Daoy (cell line): ENCODE measurements at places on chromosomes 5 and 9. TPM values are rescaled to one million over a fixed set of nuclear protein-coding genes. Genes with fewer than 3 reads are reported as not detected.

IL5 gene
- not detected in 2 replicates for total RNA-seq

MYOZ3 gene
- total RNA-seq: 0.09 TPM in 1 of 2 replicates, not detected in the other

SOWAHA gene
- total RNA-seq: 0.42 TPM in 1 of 2 replicates, not detected in the other

MYOT gene
- not detected in 2 replicates for total RNA-seq

GABBR2 gene
- 0.74 and 1.5 TPM in 2 replicates for total RNA-seq

OGN gene
- total RNA-seq: not detected in 2 replicates

FOXI1 gene
- not detected in 2 replicates for total RNA-seq

BTNL8 gene
- not detected in 2 replicates for total RNA-seq

DNA sequence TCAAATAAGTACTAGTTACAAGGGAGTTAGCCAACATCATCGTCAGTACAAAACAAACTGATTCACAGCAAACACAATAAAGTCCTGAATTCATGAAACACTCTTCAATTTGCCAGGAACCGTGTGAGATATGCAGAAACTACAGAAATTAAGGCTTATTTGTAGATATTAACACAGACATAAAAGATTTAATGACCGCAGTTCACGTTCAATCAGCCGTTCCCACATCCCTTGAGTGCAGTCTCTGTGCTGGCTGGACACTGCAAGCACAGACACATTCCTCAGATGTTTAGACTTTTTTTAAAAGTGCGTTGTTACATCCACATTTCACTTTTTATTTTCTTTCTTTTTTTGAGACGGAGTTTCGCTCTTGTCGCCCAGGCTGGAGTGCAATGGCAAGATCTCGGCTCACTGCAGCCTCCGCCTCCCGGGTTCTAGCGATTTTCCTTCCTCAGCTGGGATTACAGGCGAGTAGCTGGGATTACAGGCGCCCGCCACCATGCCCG lies 566 bp upstream of the CEP78 start:
- DNase-seq: peak; percentile 18

DNA sequence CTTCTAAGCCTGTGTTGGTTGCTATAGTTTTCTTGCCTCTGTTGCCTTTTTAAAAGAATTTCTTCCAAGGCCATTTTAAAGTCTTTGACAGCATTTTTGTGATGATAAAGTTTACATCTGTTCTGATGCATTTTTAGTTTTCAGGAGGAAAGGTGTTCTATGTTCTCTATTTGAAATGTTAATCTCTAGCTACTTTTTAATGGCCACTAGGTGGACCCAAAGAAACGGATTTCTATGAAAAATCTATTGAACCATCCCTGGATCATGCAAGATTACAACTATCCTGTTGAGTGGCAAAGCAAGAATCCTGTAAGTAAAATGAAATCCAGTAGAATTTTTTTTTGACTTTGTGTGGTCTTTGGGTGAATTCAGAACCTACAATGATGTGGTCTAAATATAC lies 60.2 kb downstream of the MELK start:
- DNase-seq: peak; percentile 8

GRCh38 chr9:29144476-29144875 lies 1571.2 kb upstream of the C9orf72 start:
- DNase-seq: no peak

DNA sequence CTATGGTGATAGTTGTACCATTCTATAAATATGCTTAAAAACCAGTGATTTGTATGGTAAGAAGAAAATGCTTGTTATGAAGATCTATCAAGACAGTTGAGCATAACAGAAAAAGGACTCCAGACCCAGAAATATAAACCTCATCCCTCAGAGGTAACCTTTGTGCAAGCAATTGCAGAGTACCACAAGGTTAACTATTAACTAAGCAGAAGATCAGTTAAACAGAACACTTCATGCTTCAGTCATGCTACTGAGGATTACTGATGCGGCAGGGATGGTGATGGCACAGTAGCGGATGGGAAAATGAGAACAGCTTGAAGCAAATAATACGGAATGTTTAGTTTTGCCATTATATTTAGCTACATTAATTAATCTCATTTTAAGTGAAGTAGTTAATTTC lies 45.5 kb downstream of the IARS1 start:
- no peak for DNase-seq

DNA sequence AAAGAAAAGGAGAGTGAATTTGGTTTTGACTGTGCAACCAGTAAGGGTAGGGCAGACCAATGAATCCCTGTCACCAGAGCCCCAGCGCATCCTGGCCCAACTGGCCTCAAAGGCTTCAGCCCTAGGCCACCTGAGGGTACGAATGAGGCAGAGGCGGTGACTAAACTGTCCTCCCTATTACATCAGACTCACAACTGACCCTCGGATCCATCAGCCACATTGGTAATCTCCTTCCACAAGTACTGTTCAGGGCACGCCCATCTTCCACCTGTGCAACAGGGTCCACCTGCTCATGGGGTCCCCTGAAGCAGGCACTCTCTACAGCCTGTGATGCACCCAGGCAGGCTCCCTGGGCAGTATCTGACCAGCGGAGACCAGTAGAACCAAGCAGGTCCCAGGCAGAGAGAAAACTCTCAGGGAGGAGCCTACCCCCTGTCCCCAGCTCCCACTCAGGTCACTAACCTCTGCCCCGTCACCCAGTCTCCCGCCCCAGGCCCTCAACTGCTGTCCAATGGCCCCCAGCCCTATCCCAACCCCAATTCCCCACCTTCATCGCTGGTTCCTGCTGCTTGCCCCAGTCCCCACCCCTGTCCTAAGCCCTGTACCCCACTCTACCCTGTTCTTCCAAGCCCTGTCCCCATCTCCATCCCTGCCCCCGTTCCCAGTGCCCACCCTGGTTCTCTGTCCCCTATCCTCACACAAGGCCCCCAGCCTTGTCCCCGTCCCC lies 904 bp downstream of the EDF1 start:
- no peak for DNase-seq

GRCh38 chr9:21906881-21907280 lies 87.3 kb downstream of the CDKN2A start:
- no peak for DNase-seq

DNA sequence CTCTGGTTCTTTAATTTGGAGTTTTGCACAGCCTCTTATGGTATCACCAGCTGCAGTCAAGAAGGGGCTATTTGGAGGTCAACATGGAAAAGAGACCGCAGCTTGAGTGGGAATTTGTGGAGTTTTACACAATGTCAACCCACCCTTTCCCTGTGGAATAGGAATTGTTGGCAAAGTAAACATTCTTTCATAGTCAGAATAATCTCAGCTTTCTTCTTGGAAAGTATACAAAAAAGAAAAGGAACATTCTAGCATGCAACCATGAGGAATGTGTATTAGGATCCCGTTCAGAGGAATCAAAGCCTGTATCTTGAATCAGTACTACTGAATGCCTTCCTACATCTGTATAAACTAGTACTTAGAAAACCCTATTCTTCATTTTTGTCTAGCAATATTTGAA lies 107.6 kb downstream of the LURAP1L start:
- DNase-seq: no peak

GRCh38 chr5:125194883-125195282 lies 448.4 kb upstream of the ZNF608 start:
- DNase-seq: no peak

GRCh38 chr5:76283670-76284069 lies 119.4 kb upstream of the IQGAP2 start:
- no peak for DNase-seq

DNA sequence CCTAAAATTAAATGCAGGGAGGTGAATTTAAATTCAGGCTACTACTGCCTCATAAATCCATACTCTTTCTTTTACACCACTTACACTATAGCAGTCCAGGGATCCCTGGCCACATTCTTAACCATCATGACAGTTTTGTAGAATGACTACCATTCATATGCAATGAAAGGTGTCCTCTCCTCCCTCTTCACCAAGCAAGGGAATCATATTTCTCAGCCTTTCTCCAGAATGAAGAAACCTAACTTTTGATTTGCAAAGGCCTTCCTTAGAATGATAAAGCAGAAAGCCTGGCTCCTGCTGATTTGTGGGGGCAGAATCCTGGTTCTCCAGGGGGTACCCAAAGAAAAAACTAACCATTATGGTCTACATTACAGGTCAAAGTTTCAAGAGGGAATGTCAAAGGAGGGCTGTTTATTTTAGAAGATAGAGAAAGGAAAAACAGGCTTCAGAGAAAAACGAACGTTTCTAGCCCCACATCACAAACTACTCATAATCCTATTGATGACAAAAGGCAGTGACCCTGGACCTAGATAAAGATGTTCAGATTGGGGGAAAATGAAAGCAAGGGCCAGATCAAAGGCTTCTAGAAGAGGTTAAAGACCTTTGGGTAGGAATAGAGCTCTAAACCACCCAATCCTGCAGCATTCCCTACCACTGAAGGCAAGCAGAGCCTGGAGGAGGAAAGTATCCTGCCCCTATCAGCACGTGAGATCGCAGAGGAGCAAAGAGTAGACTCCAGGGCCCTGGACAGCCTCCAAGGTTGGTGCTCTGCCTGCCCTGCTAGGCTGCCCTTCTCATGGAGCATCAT lies 11.5 kb downstream of the WNT8A start:
- no peak for DNase-seq

- no peak for DNase-seq
These were observed 141.2 kb upstream of the SLC28A3 start for GRCh38 chr9:84481636-84482218.

GRCh38 chr5:68950125-68950524 lies 143.7 kb upstream of the SLC30A5 start:
- no peak for DNase-seq

GRCh38 chr9:130208600-130209347 lies 36.6 kb downstream of the NCS1 start:
- no peak for DNase-seq

- peak; percentile 62 for DNase-seq
These were observed 4.7 kb upstream of the PPP1R26 start for GRCh38 chr9:135474915-135475314.

DNA sequence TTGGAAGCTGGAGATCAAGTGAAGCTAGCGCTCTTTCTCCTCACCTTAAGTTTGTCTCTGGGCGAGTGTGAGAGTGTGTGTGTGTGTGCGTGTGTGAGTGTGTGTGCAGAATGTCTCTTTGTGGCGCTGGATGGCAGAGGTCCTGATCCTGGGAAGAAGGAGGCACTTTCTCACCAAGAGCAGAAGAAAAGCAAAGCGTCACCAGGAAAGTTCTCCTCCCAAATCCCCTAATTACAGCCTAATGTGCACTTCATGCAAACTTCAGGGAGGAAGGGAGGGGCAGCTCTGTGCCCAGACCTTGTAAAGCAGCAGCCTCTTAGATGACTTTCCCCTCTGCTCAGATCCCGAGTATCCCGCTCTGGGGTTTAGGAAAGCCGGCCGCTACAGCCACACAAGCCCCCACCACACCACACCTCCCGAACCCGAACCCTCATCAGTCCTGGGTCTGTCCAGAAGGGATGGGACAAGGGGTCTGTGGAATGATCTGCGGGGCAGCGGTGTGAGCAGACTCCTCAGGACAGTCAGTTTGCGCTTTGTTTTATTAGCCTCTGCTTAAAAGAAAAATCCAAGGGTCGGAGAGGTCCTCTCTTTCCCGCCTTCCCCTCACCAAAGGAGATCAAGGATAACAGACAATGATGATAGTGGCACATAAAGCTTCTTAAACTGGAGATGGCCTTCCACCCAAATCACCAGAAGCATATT lies at the start of gene HAPLN1:
HAPLN1 (minus strand) TSS at position 20 of the 702 bp plus-strand sequence. CDS start 47,332 bp downstream, outside the sequence.
- DNase-seq: peak; percentile 24

GRCh38 chr5:1966461-1966860 lies 83.7 kb upstream of the IRX4 start:
- no peak for DNase-seq

GRCh38 chr5:58016358-58016757 lies 443.5 kb downstream of the PLK2 start:
- no peak for DNase-seq

GRCh38 chr5:123819833-123820232 lies 307.9 kb downstream of the CSNK1G3 start:
- no peak for DNase-seq

GRCh38 chr5:67014191-67014590 lies 182.4 kb downstream of the CD180 start:
- DNase-seq: no peak

GRCh38 chr9:123073441-123073840 lies 40.0 kb downstream of the GPR21 start:
- DNase-seq: no peak
